ENCODE measurements at places on chromosomes 7 and 10.

DNA sequence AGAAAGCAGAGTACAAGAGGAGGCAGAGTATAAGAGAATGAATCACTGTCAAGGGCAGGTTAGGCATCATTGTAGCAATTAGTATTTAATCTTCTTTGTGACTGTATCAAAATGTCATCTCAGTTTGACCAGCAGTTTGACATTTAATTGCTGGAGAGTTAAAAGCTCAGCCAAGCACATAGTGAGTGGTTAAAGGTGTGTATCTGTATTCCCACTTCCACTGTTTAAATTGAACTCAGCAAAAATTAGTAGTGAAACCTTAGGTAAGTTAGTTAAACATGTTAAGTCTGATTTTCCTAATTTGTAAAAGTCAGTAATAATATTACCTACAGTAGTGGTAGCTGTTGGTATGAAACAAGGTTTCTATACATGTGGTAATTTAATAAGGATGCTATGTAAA lies 296.4 kb upstream of the MBL2 start:
- DNase-seq: no peak

GRCh38 chr7:126715076-126715475 lies 537.7 kb downstream of the GRM8 start:
- no peak for DNase-seq

DNA sequence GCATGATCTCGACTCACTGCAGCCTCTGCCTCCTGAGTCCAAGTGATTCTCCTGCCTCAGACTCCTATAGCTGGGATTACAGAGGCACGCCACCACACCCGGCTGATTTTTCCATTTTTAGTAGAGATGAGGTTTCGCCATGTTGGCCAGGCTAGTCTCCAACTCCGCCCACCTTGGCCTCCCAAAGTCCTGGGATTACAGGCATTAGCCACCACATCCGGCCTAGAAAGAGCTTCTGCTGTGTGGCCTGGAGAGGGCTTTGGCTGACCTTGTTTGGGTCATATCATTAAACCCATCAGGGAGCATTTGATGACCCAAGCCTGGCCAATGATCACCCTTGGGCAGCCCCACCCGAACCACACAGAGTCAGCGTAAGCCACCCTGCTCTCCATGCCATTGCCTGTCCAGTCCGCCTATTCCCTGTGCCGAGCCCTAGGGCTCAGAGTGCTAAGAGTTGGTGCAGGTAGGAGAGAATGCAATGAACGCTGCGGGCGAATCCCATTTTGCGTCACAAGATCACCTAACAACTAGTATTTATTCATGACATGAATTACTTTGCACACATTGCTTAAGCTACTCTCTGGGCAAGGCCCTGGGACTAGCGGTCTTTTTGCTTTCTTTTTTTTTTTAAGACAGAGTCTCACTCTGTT lies 22.3 kb upstream of the GDI2 start:
- DNase-seq: no peak

GRCh38 chr10:7319632-7320031 lies 91.2 kb downstream of the SFMBT2 start:
- no peak for DNase-seq

All from activated CD4-positive, alpha-beta T cell treated with anti-CD3 and anti-CD28 coated beads, Interleukin-2, amount 50 U/mL, for 48 hours (primary cell).